ENCODE measurements at places on chromosomes 6 and 20.

- no peak for DNase-seq
Observed at GRCh38 chr6:165692106-165692653, 29.1 kb upstream of the PDE10A start.

DNA sequence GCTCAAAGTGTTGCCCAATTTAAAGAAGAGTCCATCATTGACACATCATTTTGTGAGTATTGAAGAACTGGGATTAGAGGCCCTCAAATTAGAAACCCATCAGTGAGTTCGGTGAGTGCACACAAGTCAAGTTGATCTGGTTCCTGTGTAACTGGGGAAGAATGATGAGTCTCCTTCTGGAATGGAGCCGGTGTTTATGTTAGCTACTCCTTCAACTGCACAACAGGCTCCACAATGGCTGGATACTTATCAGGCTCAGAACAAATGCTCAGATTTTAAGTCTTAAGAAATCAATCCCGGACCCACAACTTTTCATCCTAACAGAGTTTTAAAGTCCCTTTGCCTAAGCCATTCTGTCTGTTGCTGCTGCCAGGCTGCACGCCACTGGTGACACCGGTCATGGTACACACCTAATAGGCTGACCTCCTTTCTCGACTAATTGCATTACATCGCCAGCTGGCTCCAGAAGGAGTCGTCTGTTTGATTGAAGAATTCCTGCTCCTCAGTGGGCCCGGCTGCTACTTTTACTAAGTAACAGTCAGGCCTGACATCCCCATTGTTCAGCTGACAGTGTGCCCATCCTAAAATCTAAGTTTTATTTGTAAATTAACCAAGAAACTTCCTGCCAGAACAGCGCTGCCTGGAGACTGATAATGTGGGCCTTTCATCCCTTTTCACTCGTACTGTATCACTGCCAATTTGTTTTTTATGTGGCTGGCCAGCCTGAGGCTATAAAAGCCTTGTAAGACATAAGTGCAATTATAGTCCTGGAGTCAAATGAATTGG is 130.4 kb downstream of the INSM1 start:
- no peak for DNase-seq

DNA sequence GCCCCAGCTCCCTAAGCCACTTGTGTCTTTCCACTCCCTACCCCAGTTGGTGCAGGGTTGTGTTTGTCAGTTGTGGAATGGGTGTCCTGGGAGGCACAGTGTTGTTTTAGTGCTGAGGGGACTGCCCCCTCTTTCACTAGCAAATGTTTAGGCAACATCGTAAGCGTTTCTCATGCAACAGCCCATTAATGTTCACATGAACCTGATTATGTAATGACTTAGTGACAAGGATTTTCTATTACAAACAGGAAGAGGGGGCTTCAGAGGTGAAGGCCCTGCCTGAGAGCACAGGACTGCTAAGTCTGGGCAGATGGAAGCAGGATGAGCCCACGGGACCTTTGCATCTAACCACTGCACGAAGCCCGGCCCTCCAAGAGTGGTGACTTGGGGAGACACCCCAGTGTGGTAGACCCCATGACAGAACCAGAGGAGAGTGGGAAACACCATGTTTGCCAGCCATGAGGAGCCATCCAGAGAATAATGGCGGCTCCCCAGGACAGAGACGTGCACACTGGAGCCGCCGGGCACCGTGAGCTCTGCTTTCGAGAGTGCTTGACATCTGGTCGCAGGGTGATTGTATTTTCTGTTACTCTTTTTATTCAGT is 339.7 kb downstream of the THBS2 start:
- no peak for DNase-seq

DNA sequence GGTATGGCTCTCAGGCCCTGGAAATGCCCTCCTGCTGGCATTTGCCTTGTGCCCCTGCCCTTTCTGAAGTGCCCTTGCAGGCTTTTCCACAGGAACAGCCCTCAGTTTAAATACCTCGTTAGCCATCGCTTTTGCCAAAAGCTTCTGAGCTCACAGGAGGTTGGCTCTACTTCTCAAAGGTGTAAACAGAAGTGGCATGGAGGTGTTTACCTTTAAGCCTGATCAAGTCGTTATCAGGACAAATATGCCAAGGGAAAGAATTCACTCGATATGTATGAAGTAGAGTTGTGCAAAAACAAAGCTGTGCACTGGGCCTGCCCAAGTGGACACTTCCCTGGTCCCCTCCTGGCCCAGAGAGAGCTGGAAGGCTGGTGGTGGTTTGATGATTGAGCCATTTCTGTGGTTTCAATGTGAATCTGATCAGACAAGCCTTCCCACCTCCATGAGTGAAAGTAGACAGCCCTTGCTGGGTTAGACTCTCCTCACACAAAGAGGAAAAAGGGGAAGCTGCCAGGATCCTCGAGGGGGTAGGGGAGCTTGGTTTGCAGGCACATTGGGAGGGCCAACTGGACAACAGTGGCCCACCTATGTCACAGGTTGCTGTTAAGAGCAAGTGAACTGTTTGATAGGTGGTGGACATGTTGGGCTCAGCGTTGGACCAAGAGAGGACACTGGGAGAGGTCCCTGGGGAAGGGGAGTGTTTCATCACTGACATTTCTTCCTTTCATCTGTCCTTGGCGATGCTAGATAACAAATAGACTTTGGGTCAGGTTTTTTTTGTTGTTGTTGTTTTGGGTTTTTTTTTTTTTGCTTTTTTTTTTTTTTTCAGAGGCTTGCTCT is 98.7 kb downstream of the ZDHHC14 start:
- no peak for DNase-seq

DNA sequence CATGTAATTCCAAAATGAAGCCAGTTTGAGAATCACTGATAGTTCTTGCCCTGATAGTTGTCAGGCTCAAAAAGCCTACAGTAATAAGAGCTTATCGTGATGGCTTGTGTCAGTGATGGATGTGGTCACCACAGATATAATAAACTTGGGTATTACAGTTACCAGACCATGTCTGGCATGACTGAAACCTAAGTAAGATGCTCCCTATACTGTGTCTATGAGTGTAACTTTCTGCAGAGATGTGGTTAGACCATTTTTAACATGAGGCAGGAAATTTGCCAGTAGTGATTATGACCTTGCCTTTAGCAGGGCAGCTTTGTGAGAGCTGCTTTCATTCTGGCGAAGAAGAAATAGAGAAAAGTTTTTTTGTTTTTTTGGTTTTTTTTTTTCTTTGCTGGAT is 90.2 kb downstream of the ANKS1A start:
- DNase-seq, result no peak

GRCh38 chr20:48652961-48653705 is 174.7 kb downstream of the PREX1 start:
- DNase-seq, result no peak

DNA sequence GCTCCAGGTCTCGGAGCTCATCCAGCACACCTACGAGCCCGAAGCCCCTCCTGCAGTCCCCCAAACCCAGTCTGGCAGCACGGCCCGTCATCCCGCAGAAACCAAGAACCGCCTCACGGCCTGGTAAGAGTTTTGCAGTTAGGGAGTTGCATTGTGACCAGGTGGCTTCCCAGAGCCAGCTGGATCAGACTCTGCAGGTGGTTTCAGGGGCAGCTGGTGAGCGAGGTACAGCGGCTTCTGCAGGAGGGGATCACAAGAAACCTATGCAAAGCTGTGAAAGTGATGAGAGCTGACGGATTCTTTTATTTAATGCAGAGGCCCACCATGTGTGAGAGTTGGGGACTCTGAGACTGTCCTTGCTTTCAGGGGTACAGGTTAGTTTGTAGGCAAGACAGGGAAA is 45.9 kb upstream of the SCGN start:
- DNase-seq, result no peak

Data from activated naive CD4-positive, alpha-beta T cell treated with anti-CD3 and anti-CD28 coated beads for 36 hours (primary cell).